ENCODE measurements at places on chromosomes 16 and 17.

DNA sequence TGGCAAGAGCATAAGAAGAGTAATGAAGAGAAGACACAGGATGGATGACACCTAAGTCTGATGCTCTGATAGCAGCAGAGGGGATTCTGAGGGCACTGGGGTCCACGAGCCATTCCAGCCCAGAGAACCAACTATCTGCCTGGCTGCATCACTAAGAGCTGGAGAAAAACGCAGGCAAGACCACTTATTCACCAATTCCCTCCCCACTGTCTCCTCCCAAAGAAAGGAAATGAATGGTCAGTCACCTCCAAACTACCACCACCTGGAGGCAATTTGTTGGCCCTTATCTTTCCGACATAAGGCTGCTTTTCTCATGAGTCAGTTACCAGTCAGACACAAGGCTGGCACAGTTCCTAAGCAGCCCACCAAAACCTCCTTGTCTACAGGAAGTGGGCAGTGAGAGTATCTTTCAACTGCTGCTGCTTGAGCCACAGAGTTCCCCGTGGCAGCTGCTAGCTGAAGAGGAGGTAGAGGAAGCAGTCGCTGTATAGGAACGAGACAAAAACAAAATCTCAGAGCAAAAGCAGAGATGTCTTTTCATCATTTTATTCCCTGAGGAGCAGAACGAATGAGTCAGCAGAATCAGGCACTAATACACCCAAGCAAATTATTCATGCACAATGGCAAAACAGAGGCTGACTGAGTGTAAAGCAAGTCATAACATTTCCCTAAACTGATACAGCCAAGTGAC is 111.1 kb downstream of the SMG6 start:
- DNase-seq: no peak

DNA sequence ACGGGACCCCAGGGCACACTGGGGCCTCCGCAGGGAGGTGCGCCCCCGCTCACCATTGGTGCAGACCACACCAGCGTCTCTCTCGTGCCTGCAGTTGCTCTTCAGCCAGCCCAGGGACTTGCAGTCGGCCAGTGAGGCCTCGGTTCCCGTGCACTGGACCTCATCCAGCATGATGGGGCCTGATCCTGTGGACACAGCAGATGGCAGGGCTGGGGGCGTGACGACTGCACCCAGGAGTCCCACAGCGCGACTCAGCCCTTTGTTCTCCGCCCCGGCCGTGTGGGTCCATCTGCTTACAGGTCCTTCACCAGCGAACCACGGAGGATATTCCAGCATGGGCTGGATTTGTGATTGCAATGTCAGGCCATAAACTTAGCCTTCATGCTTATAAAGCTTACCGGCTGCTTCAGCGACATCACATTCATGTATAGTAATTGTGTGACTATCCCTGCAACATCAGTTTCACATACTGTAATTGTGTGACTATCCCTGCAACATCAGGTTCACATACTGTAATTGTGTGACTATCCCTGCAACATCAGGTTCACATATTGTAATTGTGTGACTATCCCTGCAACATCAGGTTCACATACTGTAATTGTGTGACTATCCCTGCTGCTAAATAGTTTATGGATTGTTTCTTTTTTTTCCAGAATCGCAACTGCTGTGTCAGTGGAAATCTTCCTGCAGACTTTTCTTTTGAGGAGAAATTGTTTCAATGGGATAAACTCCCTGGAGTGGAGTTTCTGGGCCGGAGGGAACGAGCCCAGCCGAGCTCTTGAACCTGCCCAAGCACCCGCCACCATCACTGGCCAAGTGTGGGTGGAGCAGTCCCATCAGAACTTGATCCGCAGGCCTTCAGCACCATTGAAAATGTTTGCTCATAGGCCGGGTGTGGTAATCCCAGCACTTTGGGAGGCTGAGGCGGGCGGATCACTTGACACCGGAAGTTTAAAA is 4.8 kb downstream of the LGALS3BP start:
- no peak for DNase-seq

GRCh38 chr17:49746791-49747490 is 17.0 kb downstream of the FAM117A start:
- no peak for DNase-seq

DNA sequence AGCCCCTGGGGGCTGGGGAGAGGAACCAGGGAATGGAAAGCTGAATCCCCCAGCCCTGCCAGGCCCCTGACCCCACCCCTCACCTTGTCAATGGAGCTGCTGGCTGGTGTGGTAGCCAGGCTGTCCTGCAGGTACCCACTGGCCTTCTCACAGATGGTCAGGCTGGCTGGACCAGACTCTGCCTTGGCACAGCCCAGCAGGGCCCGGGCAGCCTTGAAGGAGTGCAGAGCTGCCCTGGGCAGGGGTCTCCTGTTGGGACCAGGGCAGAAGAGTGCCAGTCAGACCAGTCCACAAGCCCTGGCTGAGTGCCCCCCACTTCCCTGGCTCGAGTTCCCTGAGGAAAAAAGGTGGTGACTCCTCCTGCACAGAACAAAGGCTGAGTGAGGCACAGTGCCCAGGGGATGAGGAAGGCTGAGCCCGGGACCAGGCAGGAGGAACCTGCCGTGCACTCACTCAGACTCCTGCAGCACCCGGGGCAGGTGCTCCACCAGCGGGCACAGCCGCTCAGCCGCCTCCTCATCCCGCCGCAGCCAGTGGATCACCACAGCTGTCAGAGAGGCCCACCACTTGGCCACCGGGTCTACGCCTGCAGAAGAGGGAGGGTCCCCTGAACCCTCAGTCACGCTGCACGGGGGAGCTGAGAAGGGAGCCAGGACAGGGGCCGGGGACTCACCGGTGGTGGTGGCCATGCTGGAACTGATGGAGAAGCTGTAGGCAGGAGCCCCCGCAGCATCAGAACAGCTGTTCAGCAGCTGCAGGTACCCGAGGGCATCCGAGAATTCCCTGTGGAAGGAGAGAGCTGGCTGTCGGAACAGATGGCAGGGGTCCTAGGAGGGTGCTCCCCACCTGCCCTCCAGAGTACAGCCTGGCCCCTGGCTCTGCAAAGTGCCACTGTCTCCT is 22.4 kb downstream of the SREBF1 start:
- no peak for DNase-seq

GRCh38 chr17:20096430-20096829 is 87.3 kb downstream of the SPECC1 start:
- no peak for DNase-seq

GRCh38 chr17:83150369-83151055 is 71.1 kb downstream of the METRNL start:
- no peak for DNase-seq

DNA sequence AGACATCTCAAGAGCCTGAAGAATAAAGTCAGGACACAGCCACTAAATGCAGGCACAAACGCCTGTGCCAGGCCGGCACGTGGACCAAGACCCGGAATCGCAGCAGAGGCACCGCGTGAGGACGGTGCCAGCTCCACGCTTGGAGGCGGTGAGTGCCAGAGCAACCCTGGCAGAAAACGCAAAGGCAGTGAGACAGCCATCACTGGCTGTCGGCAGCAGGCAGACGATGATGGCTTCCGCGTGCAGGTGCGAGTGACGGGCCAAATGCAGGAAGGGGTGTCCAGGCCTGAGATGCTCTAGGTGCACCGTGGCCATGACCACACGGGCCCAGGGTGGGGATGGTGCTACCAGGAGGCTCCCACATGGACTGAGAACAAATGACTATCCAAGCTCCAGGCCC is 78.8 kb downstream of the LMF1 start:
- DNase-seq: no peak

DNA sequence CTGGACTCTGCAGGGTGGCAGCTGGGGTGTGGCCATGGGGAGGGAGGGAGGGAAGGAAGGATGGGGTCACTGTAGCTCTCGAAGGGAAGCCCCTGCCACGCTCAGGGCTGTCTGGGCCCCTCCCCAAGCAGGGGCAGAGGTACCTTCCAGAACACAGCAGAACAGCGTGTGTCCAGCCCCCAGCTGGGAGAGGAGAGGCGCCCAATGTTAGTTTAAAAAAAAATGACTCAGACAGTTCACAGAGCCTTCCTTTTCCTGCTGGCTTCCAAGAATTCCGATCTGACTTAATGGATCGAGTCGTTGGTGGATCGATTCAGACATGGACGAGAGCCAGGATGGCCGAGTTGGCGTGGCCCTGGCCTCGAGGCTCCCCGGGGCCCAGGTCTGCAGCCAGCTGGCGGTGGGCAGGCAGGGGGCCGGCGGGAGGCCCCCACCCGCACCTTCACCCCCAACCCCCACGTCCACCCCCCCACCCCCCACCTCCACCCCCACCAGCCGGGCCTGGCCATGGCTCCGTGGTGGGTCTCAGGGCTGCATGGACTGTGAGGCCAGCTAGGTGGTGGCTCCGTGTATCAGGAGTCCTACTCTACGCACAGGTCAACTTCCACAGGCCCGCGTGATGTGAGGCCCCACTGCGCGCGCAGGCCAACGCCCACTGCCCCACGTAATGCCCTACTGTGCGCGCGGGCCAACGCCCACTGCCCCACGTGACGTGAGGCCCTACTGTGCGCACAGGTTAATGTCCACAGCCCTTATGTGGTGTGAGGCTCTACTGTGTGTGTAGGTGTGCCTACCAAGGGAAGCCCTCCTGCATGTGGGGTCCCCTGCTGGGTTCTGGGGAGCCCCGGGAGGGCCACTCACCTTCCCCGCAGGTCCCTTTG is 21.8 kb downstream of the CACNA1H start:
- no peak for DNase-seq

DNA sequence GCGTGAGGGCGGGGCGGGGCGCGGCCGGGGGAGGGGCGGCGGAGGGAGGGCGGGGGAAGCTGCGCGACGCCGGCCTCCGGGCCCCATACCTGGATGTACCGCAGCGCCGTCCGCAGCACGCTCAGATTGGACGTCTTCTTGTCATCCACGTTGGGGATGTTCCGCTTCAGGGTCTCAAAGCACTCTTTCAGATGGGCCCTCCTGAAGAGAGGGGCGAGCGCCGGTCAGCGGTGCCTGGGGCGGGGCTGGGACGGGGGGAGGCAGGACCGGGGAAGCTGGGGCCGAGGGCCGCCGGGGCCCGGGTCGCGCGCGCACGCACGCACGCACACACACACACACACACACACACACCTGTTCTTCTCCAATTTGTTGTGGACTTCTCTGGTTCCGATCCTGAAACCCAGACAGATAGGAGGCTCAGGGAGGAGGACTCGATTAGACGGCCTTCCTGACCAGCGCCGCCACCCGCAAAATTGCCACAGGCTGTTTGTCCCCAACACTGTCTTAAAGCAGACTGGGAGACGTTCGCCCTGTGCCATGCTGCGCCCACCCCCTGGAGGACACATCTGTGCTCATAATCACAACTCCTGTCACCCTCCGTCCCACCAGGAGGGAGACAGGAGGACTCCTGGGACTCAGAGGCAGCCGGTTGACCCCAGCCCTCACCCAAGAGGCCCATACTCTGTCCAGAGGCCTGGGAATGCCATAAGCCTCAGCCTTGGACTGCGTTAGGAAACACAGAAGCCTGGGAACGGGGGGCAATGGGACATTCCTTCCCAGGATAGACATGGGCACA is 6.7 kb downstream of the MNT start:
- no peak for DNase-seq

DNA sequence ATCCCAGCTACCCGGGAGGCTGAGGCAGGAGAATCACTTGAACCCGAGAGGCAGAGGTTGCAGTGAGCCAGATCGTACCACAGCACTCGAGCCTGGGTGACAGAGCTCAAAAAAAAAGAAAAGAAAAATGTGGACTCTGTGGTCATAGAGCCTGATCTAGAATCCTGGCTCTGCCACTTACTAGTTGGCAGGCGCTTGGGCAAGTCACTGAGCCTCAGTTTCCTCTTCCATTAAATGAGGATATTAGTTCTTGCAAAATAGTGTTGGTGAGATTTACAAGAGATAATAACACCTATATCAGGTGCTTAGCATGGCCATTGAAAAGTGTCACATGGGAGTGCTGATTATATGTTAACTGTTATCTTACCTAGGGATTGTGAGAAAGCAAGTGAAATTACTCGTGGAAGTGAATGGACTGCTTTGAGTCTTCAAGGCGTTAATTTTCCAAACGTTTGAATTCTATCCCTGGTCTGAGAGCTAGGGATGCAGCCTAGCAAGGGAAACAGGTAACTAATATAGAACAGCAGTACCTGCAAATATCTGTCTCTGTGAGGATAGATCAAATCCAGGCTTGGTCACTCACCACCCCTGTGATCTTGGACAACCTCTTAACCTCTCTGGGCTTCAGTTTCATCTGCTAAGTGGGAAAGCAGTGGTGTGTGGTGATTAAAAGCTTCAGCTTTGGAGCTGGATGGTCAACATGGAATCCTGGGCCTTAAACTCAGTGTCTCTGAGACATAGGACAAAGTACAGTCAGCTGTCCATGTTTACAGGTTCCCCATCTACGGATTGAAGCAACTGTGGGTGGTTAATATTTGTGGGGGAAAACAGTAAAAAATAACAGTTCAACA is 953 bp upstream of the NSMCE1 start:
- DNase-seq: no peak

DNA sequence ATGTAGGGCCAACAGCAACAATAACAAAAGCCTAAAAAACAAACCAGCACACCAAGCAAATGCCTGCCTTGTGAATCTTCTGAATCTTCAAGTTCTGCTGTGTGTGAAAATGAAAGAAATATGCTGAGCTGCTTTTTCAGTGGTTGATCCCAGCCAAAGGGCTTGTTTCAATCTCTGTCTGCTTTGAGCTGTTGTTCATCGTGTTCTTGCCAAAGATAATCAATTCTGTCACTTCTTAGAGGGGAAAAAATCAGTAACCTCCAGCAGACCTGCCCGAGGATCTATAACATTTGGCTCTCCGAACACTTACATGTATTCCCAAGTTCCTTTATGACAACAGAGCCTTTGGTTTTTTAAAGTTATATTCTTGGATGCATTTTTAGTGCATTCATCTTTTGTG is 65.9 kb downstream of the VPS35L start:
- DNase-seq: no peak

DNA sequence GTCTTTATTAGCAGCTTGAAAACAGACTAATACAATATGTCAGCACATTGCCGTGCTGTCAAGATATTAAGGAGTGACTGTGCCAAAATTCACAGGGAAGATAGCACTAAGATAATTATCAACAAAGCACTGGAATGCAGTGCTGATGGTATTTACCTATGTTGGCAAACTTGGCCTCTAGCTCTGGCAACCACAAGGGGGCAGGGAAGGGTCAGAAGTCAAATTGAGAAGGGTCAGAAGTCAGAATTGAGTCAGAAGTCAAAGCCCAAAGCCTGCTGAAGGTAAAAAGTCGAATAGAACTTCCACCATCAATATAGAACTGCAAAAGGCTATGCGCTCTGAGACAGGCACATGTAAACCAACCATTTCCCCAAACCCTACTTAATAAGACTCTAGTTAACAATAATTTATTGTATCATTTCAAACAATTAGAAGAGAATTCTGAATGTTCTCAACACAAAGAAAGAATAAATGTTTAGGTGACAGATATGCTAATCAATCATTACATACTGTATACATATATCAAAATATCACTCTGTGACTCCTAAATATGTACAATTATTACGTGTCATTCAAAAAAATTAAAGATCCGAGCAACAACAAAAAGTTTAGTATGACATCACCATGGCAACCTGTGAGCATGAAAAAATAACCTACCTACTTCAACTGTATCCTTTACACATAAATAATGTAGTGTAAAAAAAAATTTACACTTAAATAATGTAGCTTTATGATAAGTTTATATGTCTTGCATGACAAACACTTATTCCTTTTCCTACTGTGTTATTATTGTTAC is 916.1 kb downstream of the KCNJ2 start:
- no peak for DNase-seq
